AG09319 (cell line): ENCODE measurements at places on chromosomes 2 and 18.

- no peak for DNase-seq
These were observed 4.7 kb upstream of the KCNE4 start for GRCh38 chr2:223047260-223047761.

DNA sequence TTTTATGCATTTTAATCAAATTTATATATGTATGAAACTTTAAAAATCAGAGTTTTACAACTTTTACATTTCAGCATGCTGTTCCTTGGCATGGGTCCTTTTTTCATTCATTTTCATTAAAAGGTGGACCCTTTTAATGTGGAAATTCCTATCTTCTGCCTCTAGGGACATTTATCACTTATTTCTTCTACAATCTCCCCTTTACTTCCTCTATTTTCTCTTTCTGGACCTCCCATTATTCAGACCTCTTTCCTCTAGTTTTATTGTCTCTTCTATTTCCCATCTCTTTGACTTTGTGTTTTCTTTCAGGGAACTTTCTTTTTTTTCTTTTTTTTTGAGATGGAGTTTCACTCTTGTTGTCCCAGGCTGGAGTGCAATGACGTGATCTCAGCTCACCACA is 5.7 kb downstream of the PROC start:
- DNase-seq = no peak

GRCh38 chr2:80365762-80366161 is 61.2 kb upstream of the LRRTM1 start:
- DNase-seq = no peak

- peak; percentile 42 for DNase-seq
These were observed 85.3 kb downstream of the ZNF407 start for GRCh38 chr18:74682991-74683297.

DNA sequence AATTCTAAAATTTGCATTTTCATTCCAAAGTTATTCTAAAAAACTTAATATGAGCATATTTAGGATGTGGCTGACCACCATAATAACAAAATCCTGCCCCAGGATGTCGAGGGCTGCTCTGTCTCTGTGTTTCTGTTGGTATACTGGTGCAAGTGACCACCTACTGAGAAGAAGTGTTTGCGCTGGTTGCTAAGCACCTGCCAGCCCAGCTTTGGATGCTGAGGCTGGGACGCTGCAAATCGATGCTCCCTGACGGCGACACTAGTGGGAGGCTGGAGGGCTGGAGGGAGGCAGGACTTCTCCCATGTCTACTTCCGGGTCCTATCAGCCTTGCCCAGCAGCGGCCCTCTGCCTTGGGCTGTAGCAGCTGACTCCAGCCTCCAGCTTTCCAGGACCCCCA is 45.0 kb downstream of the LAMA1 start:
- DNase-seq = no peak

DNA sequence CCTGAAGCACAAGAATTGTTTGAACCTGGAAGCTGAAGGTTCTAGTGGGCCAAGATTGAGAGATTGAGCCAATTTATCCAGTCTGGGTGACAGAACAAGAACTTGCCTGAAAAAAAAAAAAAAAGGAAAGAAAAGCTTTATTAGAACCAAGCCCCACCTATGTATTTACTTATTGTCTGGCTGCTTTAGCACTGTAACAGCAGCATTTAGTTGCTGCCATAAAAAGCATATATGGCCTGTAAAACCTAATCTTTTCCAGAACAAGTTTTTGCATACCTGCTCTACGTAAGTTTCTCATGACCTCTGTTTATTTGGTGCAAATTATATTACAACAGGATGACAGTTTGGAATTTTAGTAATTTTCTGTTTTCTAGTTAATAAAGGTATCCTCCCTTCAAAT is 1565.6 kb upstream of the LRRTM1 start:
- no peak for DNase-seq

- no peak for DNase-seq
These were observed 97.6 kb downstream of the POLE4 start for GRCh38 chr2:75055820-75056675.

GRCh38 chr2:215356948-215357461 is 45.1 kb downstream of the ATIC start:
- DNase-seq = no peak

DNA sequence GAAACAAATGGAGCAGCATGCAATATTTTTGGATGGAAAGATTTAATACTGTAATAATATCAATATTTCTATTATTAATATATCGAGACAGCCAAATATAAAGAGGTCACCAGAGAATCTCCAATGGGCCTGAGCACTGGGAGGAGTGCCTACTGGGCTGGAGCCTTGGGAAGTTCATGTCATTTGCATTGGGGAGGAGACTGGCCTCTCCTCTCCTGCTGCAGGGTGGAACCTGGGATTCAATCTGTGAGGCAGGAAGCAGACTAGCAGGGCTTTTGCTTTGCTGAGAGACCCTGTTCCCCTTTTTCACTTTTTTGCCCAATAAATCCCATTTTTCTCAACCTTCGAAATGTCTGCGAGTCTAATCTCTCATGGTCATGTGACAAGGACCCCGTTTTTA is 390.6 kb upstream of the CYRIA start:
- DNase-seq = no peak

GRCh38 chr18:61554946-61555361 is 221.7 kb downstream of the CDH20 start:
- DNase-seq = no peak

DNA sequence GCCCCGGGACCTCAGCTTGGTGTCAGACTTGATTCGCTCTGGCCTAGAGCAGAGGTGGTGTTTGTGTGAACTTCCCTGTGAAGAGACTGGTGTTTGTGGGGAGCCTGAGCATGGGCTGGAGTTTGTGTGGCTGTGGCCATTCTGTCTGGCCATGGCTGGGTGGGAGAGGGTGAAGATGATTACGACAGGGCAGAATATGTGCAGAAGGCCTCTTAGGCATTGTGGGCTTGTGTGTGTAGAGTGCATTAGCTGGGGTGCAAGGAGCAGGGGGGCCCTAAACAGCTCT is 10.5 kb downstream of the OBSL1 start:
- no peak for DNase-seq

GRCh38 chr2:213166109-213166508 is 14.7 kb upstream of the IKZF2 start:
- no peak for DNase-seq

- peak; percentile 28 for DNase-seq
These were observed 46.4 kb upstream of the SELENOI start for GRCh38 chr2:26299471-26300101.

- no peak for DNase-seq
These were observed 185.4 kb upstream of the FAM98A start for GRCh38 chr2:33784488-33784887.

DNA sequence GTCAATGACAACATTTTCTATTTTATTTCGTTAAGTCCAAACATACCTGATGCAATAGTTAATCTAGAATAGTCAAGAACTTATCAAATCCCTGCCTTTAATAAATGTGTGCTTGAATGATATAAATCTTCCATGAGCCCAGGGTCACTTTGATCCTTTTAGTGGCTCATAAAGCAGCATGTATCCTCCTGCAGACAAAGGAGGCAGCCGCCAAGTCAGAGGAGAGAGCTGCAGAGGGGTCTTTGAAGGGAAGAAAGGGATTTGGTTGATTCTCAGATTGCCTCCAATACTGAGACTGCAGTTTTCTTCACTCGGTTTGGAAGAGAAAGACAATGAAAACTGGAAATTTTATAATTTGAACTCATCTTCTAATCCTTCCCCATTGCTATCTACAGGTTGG is 378.4 kb upstream of the PIK3C3 start:
- no peak for DNase-seq

DNA sequence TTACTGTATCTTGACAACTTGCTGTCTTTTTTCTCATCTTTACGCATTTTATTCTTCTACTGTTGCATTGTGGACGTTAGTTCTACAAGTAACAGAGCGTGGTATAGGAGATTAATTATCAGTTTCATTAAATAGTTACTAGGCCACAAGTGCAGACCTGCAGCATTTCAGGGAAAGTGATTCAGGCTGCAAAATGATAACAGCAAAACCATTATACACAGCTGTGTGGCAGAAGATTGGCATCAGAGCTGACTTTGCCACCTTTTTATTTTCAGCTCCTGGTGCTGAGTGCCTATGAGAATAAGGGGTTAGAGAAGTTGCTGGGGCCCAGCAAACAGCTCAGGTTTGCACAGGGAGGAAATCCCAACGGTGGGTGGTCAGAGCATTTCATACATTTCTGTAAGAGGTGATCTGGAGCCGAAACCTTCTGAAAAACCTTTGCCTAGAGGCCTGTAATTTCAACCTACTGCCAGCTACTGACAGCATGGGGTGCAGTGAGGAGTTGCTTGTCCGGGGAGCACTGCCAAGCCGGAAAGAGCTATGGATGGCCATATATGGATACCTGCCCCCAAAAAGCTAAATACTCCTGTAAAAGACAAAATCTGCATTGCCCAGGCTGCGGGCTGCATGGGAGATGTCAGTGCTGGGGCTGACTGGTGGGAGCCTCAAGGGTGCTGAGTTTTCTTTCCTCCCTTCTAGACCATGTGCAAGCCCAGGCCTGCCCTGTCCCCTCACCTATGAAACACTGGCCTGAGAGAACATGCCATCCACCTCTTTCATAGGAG is 2.7 kb upstream of the CCBE1 start:
- no peak for DNase-seq

GRCh38 chr2:23380562-23381065 is 4.4 kb upstream of the KLHL29 start:
- no peak for DNase-seq

DNA sequence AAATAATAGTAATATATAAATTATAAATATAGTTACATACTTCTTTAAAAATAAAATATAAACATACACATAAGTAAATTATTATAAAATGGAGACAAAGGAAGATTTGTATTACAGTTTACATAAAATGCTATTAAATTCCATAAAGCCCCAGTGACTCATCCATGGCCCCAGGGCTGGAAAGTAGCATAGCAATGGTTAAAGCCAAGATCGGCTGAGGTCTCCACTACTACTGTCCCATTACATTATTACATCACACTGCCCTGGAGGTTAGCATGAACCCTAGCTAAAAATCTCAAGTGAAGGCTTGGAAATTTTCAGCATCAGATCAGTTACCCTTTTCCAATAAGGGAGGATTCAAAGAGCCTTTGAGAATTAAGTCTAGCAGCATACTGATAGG is 936.2 kb downstream of the DSC3 start:
- no peak for DNase-seq

- no peak for DNase-seq
These were observed 10.1 kb upstream of the GRHL1 start for GRCh38 chr2:9941196-9941995.

- DNase-seq = peak; percentile 2
These were observed 512.1 kb upstream of the SYT4 start for GRCh38 chr18:43789234-43790000.

DNA sequence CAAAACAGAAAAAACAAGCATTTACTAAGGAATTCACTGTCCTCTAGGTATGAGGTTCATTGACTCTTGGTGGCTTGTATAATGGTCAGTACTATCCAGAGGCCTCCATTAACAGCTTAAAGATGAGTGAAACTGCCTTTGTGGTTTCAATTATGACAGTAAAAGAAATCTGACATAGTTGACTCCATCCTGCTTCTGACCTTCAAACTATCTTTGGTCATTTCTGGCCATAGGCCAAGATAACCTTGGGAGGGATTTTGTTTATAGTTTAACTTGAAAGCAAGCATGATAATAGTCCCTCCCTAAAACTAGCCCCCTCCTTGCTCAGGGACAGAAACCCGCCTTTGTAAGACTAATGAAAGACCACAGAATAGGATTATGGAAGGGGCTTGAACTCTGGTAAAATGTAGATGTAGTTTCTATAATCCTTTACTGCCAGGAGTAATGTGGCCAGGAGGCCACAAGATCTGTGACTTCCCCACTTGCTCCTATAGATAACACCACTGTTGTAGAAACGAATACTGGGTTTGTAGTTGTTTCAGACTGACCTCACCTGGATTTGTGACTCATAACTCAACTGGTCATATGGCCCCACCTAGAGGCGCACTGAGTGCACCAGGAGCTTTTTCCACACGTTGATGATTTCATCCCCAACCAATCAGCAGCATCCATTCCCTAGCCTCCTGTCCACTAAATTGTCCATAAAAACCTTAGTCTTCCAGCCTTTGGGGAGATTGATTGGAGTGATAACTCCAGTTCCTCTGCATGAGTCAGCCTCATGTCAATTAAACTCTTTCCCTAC is 8.6 kb upstream of the PLEKHM3 start:
- no peak for DNase-seq

GRCh38 chr2:65722028-65722778 is 289.8 kb upstream of the SPRED2 start:
- DNase-seq = no peak

- DNase-seq = no peak
These were observed 14.1 kb downstream of the ADD2 start for GRCh38 chr2:70753902-70754301.

DNA sequence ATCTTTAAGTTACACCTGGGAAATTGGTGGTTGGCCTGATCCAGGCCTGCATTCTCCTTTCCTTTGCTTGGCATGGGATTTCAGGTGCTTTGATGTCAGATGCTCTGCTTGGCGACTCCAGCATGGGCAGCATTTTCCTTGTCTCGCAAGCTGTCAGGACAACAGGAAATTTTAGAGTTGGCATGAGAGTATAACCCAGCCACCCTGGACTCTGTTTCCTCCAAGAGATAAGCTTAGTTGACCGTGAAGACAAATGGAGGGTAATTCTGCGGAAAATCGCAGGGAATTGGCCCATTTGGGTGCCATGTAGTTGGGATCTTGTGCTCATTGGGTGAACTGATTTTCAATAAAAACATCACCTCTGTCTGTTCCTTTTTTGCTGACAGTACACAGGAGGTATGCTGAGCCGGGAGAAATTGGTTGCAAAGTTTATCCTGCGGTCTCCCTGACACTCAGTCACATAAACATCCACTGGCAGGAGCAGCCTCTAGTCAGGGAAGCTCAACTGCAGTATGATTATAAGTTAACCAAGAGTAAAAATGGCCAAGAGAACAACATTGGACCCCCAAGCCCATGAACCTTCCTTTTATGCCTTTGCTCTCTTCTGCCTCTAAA is 409.9 kb downstream of the SETBP1 start:
- no peak for DNase-seq

GRCh38 chr18:10843565-10843964 is 305.8 kb downstream of the PIEZO2 start:
- DNase-seq = no peak

DNA sequence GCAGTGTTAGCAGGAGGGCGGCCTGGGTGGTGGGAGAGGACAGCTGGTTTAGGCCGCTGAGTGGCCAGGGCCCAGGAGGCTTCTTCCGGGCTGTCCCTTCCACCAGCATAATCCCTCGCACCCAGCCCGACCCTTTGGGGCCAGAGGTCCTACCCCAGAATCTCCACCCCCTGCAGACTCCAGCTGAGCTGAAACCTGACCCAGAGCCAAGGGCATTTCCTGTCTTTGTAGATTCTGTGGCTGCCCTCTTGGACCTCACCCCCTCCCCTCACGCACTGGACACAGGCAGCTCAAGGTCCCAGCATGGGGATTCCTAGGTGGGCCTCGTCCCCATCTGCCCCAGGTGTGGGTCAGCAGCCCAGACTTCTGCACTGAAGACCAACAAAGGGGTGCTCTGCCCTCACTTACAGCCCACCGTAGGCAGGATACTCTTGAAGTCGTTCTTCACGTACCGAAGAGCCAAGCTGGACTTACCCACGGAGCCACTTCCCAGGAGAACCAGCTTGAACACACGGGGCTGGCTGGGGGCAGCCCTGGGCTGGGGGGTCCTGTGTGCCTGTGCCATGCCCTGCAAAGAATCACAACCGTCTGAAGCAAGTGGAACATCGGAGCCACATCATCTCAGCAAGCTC is 4.8 kb downstream of the RAB17 start:
- DNase-seq = no peak

GRCh38 chr18:8052237-8052701 is 485.2 kb downstream of the PTPRM start:
- no peak for DNase-seq

GRCh38 chr2:220704810-220705209 is 867.3 kb downstream of the EPHA4 start:
- no peak for DNase-seq

- DNase-seq = no peak
These were observed 29.8 kb upstream of the ZNF407 start for GRCh38 chr18:74567822-74568221.
